Posterior vena cava (tissue), 2 donors: ENCODE measurements at places on chromosomes 16 and 17.
A peak's percentile ranks its signal among the peaks of the same experiment; 100 is the strongest.

- DNase-seq, result no peak
These were observed 2.0 kb downstream of the NPTX1 start for GRCh38 chr17:80474231-80474960.

DNA sequence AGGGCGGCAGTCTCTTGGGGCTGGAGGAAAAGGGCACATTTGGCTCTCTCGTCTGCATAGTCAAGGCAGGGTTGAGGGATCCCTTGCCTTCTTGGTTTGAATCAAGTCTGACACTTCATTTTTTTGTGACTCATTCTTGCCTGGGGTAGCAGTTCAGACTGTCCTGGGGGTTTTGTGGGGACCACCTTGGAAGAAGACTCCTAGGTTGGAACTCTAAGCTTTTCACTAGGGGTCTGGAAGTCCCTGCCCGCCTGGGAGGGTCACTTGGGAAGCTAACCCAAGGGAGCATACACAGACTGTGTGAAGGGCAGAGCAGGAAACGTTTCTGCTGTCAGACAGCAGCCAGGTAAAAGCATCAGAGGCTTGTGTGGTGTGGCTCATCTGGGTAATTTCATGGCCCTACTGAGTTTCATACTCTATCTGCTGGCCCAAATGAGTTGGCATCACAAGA lies 11.3 kb downstream of the YPEL2 start:
- DNase-seq, result no peak

DNA sequence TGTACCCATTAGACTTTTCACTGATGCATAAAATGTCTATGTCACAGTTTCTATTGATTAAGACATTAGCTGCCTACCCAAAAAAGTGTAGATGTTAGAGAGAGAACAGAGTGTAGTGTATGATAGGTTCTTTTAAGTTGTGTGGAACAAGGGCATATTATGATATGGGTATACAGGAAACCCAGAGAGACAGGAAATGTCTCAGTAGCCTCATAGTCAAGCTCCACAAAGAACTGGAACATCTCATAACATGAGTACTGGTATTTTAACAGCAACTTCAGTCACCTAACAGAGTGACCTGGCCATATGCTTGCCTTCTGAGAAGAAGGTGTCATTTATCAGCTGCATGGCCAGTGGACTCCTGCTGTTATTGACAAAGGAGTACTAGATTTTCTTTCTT lies 128.1 kb downstream of the RGS9 start:
- DNase-seq, result no peak

- DNase-seq, result no peak
These were observed 20.4 kb downstream of the JUP start for GRCh38 chr17:41766135-41766534.

DNA sequence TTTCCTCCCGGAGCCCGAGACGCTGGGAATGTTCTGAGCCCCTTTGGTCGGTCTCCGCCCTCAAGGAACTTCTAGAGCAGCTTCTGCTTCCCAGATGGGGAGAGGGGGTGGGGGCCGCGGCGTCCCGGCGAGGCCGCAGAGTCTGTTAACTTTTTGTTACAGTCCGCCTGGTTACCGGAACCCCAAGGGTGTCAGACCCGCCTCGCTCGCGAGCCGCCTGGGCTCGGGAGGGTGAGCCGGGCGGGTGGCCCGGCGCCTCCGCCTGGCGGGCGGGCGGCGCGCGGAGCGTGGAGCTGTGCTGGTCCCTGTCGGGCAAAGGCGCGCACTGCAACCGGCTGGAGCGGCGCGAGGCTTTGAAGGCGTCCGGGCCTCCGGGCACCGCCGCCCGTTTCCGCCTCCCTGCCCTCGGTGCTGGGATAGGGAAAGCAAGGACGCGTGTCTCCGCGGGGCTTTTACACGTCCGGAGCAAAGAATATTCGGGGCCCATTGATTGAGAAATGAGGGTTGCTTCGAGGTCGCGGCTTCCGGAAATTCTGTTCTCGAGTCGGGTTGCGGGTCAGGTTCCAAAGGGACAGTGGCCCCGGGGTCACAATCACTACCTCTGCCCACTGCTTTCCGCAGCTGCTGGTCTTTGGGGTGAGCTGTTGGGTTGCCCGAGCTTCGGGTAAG lies 1.7 kb downstream of the HS3ST3B1 start:
- peak; percentile 95 for DNase-seq

DNA sequence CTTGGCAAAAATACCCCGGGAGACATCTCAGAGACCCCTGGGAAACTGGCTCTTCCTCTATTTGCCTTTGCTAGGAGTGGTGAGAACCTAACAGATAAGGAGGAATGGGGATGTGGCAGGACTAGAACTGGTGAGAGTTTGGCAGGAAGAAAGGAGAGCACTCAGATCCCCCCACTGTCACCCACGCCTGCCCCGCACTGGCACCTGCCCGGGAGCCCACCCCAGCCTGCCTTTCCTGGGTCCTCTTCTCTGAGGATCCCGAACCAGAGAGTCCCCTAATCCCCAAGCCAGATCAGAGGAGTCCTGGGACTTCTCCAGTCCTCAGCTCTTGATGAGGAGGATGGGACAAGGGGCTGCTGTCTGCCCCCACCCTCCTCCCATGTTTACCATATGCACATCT lies 3.7 kb downstream of the KCNH6 start:
- no peak for DNase-seq
